ENCODE measurements at places on chromosomes 4 and X.

DNA sequence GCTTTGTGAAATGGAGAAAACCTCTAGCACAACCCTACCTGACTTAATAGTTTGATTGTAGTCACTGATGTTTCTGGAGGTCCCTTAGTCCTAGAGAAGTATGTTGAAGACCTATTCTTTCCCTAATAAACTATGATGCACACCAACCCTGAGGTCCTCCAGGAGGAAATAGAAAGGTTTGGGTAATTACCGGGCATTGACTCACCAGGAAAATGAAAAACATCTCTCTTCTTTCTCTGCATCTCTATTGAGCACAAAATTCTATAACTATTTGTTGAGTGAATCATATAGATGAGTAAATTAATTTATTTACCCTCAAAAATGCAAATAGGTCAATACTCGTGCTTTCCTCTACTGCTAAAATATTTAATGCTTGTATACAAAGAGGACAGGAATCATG lies 582.4 kb upstream of the FAM241A start:
- no peak for DNase-seq

DNA sequence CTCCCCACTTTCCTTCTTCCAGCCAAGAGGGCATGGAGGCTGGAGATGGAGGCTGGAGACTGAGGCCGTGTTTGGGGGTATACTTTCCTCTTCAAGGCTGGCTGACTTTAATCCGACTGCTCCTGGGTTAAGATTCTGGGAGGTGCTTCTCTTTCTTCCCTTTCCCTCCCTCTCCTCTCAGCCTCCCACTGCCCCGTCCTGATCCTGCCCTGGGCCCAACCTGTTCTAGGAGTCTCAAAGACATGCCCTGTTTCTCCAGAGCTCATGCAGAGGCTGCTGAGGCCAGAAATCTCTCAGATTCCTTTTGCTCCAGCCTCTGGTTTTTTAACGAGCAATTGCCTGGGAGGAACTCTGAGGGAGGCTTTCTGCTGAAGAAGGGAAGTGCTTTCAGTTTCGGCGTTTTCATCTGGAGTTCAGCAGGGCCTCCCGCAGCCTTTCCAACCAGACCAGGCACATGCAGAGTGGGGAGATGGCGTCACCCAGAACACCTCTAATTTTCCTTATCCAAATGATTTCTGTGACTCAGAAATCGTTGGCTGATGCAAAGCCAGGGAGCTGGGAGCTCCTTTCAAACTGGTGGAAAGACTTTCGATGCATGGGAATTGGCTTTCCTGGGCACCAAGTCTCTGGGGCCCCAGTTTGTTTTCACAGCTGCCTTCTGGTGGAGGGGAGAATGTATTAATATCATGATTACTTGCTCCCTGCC lies 34.5 kb upstream of the FAM9C start:
- no peak for DNase-seq

DNA sequence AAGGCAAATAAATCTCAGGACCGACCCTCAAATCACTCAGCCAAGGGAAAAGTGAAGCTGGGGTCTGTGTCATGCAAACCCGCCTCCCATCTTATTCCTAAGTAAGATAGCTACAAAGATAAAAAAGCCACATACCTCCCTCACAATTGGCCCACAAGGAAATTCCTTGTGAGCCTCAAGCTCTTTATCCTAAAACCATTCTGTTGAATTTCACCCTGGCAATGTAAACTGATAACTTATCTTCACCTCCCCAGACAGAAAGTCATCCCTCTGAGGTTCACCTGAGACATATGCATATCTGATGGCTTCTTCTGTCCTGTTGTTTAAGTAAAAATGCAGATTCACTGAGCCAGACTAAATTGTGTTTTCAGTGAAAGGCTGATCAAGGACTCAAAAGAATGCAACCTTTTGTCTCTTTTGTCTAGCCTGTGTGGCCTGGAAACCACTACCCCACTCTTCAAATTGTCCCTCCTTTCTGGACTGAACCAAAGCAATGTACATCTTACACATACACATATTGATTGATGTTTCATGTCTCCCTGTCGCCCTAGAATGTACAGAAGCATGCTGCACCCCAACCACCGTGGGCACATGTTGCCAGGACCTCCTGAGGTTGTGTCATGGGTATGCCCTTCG lies 91.3 kb downstream of the MFAP3L start:
- no peak for DNase-seq

- DNase-seq = no peak
Measured at GRCh38 chr4:158356301-158356700, 146.0 kb downstream of the TMEM144 start.

DNA sequence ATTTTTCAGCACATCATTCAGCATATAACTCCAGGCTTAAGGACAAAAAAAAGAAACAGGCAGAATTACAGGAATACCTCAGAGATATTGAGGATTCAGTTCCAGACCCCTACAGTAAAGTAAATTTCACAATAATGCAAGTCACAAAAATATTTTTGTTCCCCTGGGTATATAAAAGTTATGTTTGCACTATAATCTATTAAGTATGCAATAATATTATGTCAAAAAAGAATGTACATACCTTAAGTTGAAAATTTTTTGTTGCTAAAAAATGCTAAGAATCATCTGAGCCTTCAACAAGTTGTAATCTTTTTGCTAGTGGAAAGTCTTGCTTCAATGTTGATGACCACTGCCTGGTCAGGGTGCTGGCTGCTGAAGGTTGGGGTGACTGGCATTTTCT lies 2532.5 kb downstream of the ARAP2 start:
- no peak for DNase-seq

DNA sequence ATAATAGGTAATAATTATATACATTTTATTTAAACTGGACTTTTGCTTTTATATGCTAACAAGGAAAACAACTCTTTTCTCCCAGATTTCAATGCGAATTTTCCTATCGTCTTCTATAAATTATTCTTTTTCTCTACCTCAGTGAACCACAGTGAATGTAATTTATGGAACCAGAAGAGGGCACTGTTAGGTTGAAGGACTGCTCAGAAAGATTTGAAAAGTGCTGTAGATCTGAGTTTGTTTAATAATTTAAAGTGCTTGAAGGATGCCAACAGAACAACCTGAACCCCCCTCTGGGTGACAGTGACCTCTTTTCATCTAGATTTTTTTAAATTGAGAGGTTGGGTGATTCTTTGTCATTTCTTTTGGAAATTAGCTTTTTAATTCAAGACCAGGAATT lies 54.9 kb downstream of the PHOX2B start:
- peak; percentile 6 for DNase-seq

GRCh38 chr4:8276358-8277240 lies 7.0 kb downstream of the HTRA3 start:
- DNase-seq = no peak

DNA sequence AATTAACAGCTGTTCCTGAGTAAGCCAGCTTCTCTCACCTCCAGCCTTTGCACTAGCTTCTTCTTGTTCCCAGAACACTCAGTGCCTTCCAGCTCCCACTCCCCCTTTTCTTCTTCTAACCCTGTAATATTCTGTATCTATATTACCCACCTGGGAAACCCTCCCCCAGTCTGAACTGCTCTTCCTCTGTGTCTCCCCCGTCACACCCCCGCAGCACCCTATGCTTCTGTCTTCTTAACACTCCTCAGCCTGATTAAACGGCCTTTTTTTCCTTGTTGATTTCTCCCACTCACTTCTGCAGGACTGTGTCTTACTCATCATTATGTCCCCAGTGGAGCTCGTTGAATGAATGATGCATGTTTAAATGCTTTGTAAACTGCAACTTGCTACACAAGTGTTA lies 9.0 kb upstream of the LONRF3 start:
- DNase-seq = no peak

- DNase-seq = no peak
Measured at GRCh38 chr4:153229545-153229944, 25.3 kb downstream of the TRIM2 start.

DNA sequence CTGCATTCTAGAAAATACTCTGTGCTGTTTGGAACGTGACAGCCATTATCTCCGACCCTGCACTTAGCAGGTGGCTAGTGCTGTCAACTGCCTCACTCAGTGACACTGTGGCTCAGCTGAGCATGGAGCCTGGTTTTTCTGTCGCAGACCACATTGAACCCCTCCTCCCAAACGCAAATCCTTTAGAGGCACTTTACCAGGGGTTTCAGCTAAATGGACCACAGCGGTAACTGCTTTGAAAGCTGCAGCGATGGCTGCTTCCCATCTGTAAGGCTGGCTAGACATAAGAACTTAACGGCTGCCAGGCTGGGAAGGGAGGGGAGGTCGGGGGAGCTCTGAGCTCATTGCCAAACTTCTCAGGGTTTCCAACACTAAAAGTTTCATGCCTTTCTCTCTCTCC lies 8.1 kb downstream of the SLC34A2 start:
- DNase-seq = no peak

DNA sequence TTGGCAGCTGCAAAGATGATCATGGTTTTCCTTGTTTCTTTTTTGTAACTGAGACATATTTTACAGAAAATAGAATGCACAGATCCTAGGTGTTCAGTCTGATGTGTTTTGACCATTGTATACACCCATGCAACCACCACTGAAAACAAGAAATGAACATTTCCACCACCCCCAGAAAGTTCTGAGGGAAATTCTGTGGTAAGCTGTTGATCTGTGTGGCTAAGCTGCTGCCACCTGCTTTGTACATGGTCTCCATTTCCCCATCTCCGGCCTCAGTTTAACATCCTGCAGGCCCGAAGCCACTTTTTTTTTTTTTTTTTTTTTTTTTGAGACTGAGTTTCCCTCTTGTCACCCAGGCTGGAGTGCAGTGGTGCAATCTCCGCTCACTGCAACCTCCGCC lies 65.3 kb downstream of the NYX start:
- no peak for DNase-seq

DNA sequence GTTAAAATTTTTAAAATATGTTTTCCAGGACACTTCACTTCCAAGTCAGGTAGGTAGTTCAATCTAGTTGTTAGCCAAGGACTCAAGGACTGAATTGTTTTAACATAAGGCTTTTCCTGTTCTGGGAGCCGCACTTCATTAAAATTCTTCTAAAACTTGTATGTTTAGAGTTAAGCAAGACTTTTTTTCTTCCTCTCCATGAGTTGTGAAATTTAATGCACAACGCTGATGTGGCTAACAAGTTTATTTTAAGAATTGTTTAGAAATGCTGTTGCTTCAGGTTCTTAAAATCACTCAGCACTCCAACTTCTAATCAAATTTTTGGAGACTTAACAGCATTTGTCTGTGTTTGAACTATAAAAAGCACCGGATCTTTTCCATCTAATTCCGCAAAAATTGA lies 49.7 kb downstream of the XIAP start:
- no peak for DNase-seq

GRCh38 chrX:8980756-8981155 lies 53.2 kb downstream of the FAM9B start:
- DNase-seq = no peak

DNA sequence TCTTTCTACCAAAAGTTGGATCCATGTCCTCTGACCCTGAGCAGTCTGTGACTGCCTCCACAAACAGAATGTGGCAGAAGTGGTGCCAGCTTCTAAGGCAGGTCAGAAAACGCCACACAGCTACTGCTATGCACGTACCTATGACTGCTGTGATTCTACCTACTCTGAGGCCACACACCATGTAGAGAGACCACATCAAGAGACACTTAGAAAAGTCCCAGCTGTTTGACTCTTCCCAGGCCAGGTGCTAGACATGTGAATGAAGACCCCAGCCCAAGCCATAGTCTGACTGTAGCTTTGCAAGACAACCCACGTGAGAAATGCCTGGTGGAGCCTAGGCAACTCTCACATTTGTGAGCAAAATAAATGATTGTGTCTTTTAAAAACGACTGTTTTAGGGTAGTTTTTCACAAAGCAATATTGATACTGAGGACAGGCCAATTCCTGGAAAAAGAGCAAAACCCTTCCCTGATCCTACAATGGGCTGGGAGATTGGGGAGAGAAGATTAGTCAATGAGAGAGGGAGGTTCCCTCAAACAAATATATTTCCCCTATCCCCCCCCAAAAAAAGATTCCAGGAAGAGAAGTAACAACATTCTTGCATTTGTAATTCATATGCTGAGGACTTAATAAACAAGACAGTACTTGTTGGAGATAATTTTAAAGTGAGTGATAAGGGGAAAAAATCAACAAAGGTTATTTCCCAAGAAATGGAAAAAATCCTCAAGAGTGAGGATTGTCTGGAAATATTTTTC lies 33.3 kb downstream of the FRYL start:
- DNase-seq = no peak
